ENCODE measurements at places on chromosomes 1 and 21. TPM values are rescaled to one million over a fixed set of nuclear protein-coding genes. Genes with fewer than 3 reads are reported as not detected.

Gene CLCNKA
- not detected for total RNA-seq

Gene RNASEL
- 4.5 TPM for total RNA-seq

Gene AMY2A
- not detected for total RNA-seq

Gene RGS2
- 25.9 TPM for total RNA-seq

Gene EXO1
- 12.5 TPM for total RNA-seq

GRCh38 chr1:76669624-76670315 is 197.5 kb upstream of the ST6GALNAC5 start:
- DNase-seq, result no peak

DNA sequence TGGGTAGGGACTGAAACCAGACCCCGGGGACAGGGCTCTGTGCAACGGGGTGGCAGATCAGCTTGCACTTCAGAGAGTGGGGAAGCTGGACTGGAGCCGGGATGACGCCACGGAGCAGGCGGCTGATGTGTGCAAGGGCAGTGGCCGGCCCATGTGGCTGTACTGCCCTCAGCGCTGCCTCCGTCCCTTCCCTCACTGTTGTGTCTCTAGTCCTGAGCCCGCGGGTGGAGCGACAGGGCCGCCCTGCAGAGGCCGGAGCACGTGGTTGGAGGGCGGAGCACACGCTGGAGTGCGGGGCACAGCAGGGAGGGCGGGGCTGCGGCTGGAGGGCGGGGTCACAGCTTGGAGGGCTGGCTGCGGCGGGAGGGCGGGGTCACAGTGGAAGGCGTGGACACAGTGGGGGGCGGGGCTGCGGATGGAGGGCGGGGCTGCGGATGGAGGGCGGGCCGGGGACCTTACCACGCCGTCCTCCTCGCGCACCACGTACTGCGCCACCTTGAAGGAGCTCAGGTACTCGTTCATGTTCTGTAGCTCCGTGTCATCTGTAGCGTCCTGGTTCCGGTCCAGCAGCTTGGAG is 52.4 kb downstream of the CHD5 start:
- peak; percentile 58 for DNase-seq

DNA sequence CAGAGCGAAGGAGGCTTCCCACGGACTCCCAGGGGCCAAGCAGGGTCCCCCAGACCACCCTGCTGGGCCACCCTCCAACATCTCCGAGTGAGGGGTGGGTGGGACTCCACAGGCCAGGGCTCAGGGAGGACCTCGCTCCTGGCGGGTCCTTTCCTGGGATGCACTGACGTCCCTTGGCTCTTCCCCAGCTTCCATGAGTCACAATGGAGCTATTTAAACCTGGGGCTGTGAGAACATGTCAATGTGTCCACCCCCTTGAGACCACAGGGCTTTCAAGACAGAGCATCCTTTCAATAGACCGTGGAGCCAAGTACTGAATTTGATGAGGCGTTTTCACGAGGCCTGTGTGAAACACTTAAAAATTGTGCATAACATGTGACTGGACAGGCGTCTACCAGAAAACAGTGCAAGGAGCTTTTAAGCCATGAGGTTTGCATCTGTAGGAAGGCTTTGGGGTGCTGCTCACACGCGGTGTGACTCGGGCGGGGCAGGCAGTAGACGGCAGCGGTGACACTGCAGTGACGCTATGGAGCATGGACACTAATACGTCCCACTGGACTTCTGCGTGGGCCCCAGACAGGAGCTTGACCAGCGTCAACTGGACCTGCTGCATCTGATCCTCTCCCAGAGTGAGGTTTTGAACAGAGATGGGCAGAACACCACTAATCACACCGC is 24.1 kb upstream of the NPHP4 start:
- DNase-seq, result peak; percentile 10

DNA sequence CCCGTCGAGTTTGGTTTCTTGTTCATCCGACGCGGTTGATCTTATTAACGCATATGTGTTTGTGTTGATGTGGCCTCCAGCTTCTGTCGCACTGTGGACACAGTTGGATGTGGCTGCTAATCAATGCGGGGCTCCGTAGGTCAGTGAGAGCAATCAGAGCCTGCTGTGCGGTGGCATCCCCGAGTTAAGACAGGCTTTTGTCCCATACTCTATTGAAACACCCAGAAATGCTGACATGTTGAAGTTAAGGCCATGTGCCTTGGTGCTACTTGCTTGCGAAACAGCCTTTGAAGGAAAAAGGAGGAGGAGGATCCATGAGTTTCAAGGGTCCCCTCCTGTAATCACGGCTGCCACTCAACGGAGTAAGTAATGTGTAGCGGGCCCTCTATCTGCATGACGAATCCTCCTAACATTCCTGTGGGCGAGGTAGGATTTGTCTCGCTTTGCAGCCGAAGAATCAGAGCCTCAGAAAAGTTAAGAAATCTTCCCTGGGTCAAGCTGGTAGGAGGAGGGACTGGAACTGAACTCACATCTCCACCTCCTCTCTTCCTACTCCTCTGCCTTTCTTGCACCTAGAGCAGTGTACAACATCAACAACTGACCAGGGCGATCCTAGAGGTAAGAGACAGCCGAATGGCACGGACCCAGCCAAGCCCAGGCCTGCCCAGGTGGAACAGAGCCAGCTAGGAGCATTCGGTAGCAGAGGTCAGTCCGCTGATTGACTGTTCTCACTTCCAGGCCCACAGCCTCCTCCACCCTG is 19.5 kb downstream of the PDE9A start:
- DNase-seq, result peak; percentile 96

DNA sequence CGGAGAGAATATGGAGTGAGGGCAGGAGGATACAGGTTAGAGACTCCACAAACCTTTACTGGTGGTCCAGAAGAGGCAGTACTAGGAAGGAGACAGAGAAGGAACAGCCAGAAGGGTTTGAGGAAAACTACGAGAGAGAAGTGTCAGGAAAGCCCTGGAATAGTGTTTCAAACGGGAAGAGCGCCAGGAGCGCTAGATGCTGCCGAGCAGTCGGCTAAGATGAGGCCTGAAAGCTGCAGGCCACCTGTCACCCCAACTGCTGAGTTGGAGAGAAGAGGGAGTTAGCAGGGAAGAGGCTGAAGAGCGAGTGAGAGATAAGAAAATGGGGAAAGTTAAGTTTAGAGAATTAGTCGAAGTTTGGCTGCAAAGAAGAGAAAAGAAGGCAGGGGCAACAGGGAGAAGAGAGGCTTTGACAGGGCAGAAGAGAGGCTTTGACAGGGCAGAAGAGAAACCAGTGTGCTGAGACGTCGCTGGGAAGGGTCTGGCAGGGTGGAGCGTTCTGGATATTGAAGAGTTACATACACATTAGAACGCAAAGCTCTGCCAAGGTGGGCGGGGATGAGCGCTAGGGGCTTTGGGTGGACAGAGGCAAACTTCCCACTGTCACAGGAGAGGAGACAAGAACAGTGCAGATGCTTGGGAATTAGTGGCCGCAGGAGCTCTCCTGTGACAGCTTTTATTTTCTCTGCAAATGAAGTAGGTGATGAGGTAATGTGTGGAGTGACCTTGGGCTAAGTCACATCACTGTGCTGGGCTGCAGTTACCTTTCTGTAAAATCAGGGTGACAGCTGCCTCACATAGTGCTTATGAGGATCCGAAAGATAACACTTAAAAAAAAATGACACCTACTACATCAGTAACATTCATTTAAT is 31.2 kb downstream of the PCSK9 start:
- no peak for DNase-seq

- DNase-seq, result no peak
These were observed 39.9 kb downstream of the C1orf198 start for GRCh38 chr1:230828421-230828820.

DNA sequence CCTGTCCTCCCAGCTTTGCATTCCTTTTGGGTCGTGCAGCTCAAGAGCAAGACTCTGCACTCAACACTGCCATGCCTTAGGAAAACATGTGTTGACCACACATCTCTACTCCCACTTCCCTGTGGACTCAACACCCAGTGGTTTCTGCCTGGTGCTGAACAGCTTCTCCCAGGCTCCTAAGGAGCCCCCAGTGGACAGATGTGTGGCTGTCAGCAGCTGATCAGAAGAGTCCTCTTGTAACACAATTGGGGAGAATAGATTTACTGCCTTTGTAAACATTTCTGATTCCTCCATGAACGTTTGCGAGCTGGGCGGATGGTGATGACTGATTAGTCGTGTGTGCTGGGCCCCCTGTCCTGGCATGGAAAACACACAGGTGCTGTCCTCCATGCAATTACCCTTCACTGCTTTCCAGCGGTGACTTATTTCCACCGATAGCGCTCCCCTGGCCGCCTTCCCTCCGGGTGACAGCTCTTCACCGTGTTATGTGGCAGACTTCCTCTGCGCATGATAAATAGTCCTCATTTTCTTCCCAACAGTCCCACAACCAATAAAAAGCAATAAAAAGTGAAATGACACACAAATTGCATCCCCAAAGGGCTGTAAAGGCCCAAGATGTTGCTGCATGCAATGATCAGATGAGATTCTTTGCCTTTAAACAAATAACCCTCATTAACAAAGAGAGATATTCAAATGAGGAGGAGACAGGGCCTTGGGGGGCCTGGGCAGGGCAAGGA is 249.4 kb upstream of the AJAP1 start:
- no peak for DNase-seq

- peak; percentile 33 for DNase-seq
These were observed 84.9 kb upstream of the ARHGEF16 start for GRCh38 chr1:3369446-3370076.

DNA sequence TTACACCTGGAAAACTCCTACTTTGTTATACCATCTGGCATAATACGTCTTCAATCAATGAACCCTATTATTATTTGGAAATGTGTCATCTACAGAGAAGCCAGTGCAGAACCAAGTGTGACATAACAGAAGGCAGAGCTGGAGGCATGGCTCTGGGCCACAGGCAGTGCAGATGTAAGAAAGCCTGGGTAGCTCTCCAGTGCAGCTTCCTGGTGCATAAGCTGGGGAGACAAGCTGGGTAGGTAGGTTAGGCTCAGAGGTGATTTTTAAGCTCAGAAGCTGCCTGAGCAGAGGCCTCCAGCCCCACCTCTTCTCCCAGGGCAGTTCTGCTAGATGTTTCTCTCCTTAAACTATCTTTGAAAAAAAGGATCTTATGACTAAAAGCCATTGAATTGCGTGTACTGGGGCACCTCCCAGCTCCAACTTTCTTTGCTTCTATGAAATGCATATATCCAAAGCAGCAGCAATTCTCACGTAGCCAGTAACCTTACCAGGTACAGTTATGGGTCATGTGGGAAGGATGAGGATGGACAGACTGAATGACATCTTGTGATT is 30.7 kb downstream of the AKNAD1 start:
- DNase-seq, result no peak

All from fibroblast of villous mesenchyme (primary cell).